ENCODE measurements at places on chromosomes 3 and 15.

DNA sequence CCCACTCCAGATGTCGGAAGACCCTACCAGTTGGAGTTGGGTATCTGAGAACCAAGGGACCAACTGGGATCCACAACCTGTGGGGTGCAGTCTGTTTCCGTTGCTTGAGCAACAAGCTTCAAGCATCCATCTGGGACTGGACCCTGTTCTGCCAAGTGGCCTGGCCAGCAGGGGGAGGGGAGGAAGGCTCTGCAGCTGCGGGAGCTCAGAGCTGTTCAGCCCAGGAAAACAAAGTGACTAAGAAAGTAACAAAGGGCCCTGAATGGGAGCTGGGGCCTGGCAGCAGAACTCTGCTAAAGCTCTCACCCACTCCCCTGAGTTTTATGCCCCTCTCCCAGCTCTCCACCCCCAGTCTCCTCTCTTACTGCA is 2.7 kb downstream of the TYRO3 start:
- no peak for DNase-seq

DNA sequence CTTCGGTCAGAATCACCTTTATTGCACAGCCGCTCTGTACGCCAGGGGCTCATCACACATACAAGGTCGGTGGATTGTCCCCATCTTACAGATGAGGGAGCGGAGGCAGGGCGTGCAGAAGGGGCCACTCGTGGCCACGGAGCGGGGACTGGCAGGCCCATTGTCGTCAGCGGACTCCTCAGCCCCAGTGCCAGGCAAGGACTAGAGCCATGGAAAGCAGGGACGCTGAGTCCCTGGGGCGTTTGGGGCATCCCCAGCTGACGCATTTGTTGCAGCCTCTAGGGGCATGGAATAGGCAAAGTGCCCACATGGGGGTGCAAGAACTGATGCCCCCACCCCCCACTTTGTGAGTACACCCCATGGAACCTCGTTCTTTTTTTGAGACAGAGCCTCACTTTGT is 29.8 kb upstream of the FURIN start:
- no peak for DNase-seq

DNA sequence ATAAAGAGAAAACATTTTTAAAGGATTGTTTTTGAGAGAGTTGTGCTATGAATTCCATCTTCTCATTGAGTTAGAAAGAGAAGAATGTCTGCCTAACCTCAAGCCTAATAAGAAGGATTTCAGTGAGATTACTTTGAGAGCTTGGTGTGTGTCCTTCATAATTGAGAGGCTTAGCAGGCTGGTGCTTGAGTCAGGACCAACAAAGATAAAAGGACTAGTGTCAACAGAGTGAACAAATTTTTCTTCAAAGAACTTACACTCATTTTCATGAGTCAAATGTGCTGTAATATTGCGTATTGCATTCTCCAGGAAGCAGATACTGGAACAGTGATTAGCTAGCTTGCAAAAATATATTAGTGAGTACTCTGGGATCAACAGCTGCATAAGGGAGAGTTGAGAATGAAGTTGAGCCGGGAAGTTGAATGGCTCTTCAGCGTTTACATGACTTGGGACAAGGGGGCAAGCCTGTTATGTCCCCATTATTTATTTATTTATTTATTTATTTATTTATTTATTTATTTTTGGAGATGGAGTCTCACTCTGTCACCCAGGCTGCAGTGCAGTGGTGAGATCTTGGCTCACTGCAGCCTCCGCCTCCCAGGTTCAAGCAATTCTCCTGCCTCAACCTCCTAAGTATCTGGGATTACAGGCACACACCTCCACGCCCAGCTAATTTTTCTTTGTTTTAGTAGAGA is 37.5 kb upstream of the SLITRK3 start:
- no peak for DNase-seq

- DNase-seq = no peak
These were observed 524.6 kb downstream of the OTOL1 start for GRCh38 chr3:162021206-162021605.

DNA sequence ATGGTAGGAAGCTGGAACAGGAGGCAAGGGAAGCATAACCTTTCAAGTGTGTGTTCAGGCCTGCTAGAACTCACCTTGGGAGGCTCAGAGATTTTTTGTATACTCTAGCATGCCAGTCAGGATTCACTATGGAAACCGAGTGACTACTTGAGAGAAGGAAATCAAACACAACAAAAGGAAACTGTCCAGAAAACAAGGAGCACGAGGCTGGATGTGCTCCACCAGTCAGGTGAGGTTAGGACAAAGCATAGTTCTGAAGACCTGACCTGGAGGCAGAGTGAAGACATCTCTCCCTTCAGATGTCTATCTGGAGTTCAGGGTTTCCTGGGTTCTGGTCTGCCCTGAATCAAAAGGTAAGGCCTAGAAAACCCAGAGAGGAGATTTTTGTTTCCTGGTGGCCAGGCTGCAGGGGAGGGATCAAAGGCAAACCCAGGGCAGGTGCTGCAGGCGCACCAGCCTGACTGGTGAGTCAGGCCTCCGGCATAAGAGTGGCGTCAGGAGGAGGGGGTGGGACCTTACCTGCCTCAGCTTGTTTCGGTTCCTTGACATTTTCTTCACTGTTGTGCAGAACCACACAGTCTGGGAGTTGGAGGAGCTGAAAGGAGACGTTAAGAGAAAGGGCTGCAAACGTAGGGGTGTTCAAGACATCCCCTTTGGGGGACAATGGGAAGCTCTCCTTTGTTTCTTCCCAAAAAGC is 52.2 kb upstream of the OSBPL11 start:
- DNase-seq = no peak

DNA sequence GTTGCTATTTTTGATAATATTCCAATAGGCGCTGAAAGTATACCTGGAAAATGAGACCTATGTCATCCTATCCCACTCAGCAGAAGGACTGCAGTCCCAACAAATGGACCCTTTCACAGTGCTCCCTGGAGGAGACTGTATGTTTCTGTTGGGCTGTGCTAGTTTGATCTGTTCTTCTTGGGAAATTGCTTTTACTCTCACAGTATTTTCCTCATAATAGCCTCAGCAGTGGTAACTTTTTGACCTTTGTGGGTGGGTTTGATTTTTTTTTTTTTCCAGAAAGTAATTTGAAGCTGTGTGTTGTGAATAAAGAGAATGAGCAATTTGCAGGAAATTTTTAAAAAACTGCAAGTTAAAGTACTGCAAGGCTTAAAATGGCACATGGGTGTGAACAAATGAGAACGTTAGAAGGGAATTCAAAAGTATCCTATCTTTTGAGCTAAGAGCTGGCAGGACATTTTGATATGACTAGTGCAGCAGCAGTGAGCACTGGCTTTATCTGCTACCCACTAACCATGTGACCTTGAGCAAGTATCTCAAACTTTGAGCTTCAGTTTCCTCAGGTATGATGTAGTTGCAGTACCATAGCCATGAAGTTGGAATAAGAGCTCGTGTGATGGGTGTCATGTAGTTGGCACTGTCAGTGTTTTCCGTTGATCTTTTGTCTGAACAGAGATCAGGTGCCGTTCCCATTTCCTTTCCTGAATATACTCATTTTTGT is 118.4 kb downstream of the ATG7 start:
- DNase-seq = no peak

GRCh38 chr3:144429719-144430121 is 458.1 kb downstream of the DIPK2A start:
- DNase-seq = no peak

- DNase-seq = no peak
These were observed 238.8 kb downstream of the GAP43 start for GRCh38 chr3:115862099-115862498.

- no peak for DNase-seq
These were observed 53.7 kb downstream of the CGGBP1 start for GRCh38 chr3:88005066-88005465.

DNA sequence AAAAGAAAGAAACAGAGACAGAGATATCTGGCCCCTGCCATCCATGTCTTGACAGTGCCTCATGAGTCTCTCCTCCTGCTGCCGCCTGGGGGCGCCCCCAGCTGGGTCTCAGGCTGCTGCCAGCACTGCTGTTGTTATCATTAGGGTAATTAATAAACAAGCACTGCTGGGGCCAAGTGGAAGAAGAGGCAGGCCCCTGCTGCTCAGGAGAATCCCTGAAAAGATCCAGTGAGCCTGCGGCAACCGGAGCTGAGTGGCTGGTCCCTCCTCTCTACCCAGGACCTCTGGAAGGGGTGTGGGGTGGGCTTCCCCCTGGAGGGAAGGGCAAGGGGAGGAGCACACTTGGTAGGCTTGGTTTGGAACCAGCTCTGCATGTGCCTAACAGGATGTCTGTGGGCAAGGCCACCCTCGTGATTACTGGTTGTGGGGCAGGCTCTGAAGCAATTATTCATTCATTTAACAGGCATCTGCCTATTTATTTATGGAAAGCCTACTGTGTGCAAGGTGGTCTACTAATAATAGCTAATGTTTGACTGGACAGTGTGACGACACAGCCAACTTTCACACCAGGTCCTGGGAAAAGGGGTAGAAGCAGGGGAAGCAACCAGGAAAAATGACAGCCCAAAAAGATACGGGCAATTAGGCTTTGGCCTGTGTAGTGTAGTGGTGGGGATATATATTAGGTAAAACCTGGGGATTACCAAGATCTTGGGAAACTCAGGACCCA is 1.2 kb upstream of the TYRO3 start:
- DNase-seq = peak; percentile 61

- peak; percentile 54 for DNase-seq
These were observed 17.3 kb downstream of the C3orf18 start for GRCh38 chr3:50550079-50550736.

All from GM18507 (cell line).